ENCODE measurements at places on chromosomes 7 and 10.

DNA sequence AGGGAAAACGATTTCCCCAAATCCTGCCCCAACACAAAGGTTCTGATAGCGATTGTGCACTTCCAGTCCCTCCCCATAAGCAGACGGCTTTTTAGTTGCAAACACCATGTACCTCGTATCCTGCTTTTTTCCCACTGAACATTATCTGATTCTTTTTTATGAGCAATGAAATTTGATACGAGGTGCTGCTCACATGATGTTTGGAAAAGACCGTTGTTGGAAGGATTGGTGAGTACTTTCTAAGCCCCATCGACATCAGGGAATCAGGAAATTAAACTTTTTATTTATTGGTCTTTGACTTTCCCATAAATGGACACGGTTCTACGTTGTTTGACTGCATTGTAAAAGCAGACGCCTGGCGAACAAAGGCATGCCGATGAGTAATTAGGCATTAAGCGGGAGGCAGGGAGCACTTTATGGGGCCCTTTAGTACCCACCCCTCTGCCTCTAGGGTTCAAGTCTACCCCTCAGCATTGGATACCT is 49.4 kb downstream of the TEX36 start:
- no peak for DNase-seq

- peak; percentile 31 for DNase-seq
Measured at GRCh38 chr7:127107601-127108007, 145.1 kb downstream of the GRM8 start.

- no peak for DNase-seq
Measured at GRCh38 chr10:129259128-129259815, 207.8 kb upstream of the MGMT start.

GRCh38 chr10:83075815-83076355 is 1063.4 kb upstream of the GHITM start:
- no peak for DNase-seq

DNA sequence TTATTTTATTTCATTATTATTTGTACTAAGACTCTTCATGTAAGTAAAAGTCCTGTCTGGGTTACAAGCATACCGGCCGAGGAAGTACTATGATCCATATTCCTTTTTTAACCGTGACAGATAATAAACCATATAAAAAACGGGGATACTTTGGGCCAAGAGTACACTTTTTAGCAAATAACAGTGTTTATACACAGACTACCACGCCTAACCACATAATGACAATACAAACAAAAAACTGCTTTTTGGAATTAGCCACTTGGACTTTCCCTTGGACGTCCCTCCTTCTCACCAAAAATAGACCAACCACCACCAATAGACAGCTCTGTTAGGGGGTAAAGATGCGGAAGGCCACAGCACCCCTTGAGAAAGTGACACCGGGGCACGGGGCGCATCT is 800 bp downstream of the MINDY3 start:
- no peak for DNase-seq

- peak; percentile 56 for DNase-seq
Measured at GRCh38 chr7:128347647-128348097, 4.0 kb upstream of the RBM28 start.
